ENCODE measurements at places on chromosomes 4 and X. TPM values are rescaled to one million over a fixed set of nuclear protein-coding genes. Genes with fewer than 3 reads are reported as not detected.

DNA sequence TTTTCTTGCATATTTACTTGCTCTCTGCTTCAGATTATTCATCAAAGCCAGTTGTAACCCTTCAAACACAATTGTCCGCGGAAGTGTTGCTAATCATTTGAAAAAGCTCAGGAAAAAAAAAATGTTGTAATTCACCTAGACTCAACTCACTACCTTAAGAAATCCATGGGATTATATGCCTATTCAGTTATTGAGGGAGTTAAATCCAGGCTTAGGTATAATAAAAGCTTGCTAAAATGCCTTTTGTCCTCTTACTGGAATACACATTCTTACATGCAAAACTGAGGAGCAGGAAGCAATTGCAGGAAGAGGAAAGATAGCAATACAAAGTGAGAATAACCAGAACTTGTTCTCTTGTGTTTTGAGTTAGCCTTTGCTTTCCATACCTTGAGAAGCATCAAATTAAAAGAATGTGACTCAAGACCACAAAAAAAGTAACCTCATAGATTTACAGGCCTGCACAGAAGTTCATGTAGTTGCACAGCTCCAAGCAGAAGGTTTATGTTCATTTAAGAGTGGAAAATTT, 91.4 kb upstream of the FAM241A start:
- peaks cover 3% of the 10 kb centered on the region for H3K4me1 ChIP-seq
- H3K27ac ChIP-seq = no peak overlapping the region
- no peak overlapping the region for H3K4me3 ChIP-seq
- no peaks in the 10 kb centered on the region for H3K36me3 ChIP-seq

DNA sequence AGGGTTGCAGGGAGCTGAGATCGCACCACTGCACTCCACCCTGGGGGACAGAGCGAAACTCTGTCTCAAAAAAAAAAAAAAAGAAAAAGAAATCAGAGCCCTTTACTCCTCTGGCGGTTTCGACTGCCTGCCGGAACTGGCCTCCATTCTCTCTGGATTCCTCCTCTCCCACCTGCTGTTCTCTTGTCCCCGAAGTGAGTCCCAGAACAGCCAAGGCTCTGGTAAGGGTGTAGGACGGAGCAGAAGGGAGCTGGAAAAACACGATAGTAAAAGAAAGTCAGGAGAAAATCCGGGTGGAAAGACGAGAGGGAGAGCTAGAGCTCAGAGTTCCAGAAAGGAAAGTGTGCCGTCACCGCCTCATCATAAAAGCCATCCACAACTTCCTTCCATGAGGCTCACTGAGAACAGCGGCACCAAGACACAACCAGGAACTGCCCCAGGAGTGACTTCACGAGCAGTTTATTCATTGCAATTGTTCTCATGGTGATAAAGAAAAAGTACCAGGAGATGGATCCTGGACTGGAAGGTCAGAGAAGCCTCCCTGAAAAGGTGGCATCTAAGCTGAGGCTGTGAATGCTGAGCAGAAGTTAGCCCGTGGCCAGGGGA, 12.3 kb downstream of the TLR3 start:
- no peak overlapping the region for H3K4me3 ChIP-seq
- H3K27ac ChIP-seq = no peak overlapping the region
- no peaks in the 10 kb centered on the region for H3K36me3 ChIP-seq
- no peak for DNase-seq

- no peaks in the 10 kb centered on the region for H3K4me1 ChIP-seq
- no peak for DNase-seq
- no peak overlapping the region for H3K27ac ChIP-seq
- no peaks in the 10 kb centered on the region for H3K27me3 ChIP-seq
- H3K4me3 ChIP-seq = no peak overlapping the region
Observed at GRCh38 chr4:107164962-107165475, 128.9 kb upstream of the DKK2 start.

DNA sequence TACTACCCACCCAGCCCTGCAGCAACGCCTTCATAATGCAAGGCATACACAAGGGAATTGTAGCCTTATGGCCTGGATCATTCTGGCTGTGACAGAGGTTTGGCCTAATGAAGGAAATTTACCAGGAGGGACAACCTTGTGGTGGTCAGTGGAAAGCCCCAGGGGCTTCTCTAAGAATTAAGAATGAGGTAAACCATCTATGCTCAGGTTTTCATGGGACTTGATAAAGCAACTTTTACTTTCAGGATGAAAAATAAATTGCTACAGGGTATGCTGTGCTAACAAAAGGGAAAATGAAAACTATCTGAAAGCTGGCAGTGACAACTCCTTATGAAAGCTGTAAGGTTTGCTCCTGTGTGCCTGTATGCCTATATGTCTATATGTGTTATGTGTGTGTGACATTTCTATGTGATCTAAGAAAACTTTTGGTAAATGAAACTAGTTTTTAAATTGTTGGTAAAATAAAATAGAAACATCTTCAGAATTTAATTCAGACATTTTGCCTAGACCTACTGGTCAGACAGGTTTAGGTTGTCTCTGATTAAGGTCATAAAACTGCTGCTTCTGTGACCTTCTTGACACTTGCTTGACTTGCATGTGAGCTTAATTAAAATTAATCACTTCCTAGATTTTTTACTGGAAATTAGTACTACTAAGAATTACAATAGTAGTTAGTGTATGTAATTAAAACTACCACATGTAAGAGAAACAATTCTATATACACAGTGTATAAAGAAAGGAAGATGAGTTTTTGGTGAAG, 19.9 kb upstream of the TXK start:
- no peak overlapping the region for H3K4me3 ChIP-seq
- DNase-seq = no peak
- peaks cover 26% of the 10 kb centered on the region for H3K36me3 ChIP-seq
- H3K27me3 ChIP-seq = no peaks in the 10 kb centered on the region
- H3K27ac ChIP-seq = no peak overlapping the region

GRCh38 chr4:153142700-153143438, 61.4 kb upstream of the TRIM2 start:
- peaks cover 12% of the 10 kb centered on the region for H3K4me1 ChIP-seq
- H3K27ac ChIP-seq = no peak overlapping the region
- H3K27me3 ChIP-seq = no peaks in the 10 kb centered on the region
- peak; percentile 63 for DNase-seq

DNA sequence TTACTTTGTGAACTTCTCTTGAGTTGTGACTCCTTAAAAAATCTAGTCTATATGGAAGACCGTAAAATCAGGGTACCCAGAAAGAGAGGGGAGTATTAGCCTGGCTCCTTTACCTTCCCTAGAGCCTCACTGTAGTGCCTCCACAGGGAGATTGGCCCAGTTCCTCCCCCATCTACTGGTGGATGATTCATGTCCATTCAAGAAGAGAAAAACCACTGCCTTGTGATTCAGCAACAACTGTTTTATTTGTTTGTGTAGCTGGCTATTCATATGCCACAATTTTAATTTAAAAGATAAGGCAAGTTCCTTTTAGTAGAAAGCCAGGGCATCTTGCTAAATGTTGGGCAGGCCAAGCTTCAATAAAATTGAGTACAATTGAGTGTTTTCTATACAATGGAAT, 221.8 kb upstream of the KCNIP4 start:
- H3K4me1 ChIP-seq = no peaks in the 10 kb centered on the region
- no peaks in the 10 kb centered on the region for H3K36me3 ChIP-seq
- H3K27me3 ChIP-seq = peaks cover 3% of the 10 kb centered on the region
- no peak overlapping the region for H3K4me3 ChIP-seq
- DNase-seq = no peak
- H3K27ac ChIP-seq = no peak overlapping the region

- no peaks in the 10 kb centered on the region for H3K27me3 ChIP-seq
- peak overlapping the region; percentile 94 for H3K27ac ChIP-seq
- H3K36me3 ChIP-seq = no peaks in the 10 kb centered on the region
- peaks cover 34% of the 10 kb centered on the region for H3K4me1 ChIP-seq
- H3K4me3 ChIP-seq = peak overlapping the region; percentile 99
Observed at GRCh38 chr4:163493643-163494359, 689 bp upstream of the TMA16 start.

DNA sequence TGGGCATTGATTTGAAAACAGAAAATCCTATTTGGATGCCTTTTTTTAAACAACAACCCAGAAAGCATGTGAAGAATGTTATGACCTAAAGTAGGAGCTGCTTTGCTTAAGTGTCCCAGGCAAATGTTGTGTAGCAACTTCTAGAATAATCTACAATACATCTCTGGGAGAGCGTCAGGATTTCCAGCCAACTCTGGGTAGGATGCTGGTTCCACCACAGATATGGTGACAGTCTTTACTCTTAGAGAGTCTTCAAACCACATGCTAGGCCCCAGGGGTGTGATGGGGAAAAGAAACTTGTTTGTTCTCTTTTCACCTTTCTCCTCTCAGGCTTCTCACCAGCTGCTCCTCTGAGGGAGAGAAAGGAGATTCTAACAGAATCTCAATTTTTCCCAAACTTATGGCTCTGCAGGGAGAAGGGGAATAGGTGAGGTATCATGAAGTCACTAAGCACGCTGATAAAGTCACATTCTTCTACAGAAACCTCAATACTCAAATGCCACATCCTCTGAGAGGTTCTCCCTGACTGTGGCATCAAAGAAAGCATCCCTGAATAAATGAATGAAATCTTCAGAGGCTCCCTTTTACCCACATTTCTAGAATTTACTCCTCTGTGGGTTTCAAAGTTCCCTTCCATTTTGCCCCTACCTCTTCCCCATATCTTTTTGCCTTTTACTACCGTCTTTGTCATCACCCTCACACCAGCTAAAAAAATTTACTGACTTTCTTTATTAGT, 171.6 kb upstream of the RAI2 start:
- no peaks in the 10 kb centered on the region for H3K36me3 ChIP-seq
- no peaks in the 10 kb centered on the region for H3K4me1 ChIP-seq
- no peak for DNase-seq
- H3K27me3 ChIP-seq = no peaks in the 10 kb centered on the region

GRCh38 chr4:1713003-1713851, 1.1 kb upstream of the SLBP start:
- H3K36me3 ChIP-seq = no peaks in the 10 kb centered on the region
- H3K4me1 ChIP-seq = peaks cover 72% of the 10 kb centered on the region
- H3K27me3 ChIP-seq = no peaks in the 10 kb centered on the region
- DNase-seq = no peak
- peak overlapping the region; percentile 97 for H3K27ac ChIP-seq

DNA sequence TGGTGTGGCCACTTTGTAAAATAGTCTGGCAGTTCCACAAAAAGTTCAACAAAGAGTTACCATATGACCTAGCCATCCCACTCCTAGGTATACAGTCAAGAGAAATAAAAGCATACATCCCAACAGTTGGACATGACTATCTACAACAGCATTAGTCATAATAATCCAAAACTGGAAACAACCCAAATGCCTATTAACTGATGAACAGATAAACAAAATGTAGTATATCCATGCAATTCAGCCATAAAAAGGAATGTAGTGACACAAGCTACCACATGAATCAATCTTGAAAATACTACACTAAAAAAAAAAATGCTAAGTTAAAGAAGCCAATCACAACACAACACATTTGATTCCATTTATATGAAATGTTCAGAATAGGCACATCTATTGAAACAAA, 16.1 kb downstream of the MED14 start:
- DNase-seq = no peak
- no peak overlapping the region for H3K4me3 ChIP-seq
- peaks cover 61% of the 10 kb centered on the region for H3K4me1 ChIP-seq
- peaks cover 19% of the 10 kb centered on the region for H3K36me3 ChIP-seq
- H3K27me3 ChIP-seq = no peaks in the 10 kb centered on the region
- H3K27ac ChIP-seq = no peak overlapping the region

- DNase-seq = no peak
- H3K4me1 ChIP-seq = no peaks in the 10 kb centered on the region
- no peak overlapping the region for H3K27ac ChIP-seq
- no peaks in the 10 kb centered on the region for H3K36me3 ChIP-seq
Observed at GRCh38 chr4:123378794-123379193, 17.8 kb upstream of the SPRY1 start.

GRCh38 chrX:123830309-123830708, 29.5 kb upstream of the XIAP start:
- peaks cover 10% of the 10 kb centered on the region for H3K4me1 ChIP-seq
- no peak overlapping the region for H3K27ac ChIP-seq
- H3K4me3 ChIP-seq = no peak overlapping the region
- H3K27me3 ChIP-seq = no peaks in the 10 kb centered on the region
- DNase-seq = no peak
- no peaks in the 10 kb centered on the region for H3K36me3 ChIP-seq

- H3K4me1 ChIP-seq = no peaks in the 10 kb centered on the region
- no peak for DNase-seq
- no peak overlapping the region for H3K27ac ChIP-seq
- no peak overlapping the region for H3K4me3 ChIP-seq
- H3K27me3 ChIP-seq = no peaks in the 10 kb centered on the region
- H3K36me3 ChIP-seq = no peaks in the 10 kb centered on the region
Observed at GRCh38 chr4:187188741-187189140, 465.1 kb upstream of the FAT1 start.

DNA sequence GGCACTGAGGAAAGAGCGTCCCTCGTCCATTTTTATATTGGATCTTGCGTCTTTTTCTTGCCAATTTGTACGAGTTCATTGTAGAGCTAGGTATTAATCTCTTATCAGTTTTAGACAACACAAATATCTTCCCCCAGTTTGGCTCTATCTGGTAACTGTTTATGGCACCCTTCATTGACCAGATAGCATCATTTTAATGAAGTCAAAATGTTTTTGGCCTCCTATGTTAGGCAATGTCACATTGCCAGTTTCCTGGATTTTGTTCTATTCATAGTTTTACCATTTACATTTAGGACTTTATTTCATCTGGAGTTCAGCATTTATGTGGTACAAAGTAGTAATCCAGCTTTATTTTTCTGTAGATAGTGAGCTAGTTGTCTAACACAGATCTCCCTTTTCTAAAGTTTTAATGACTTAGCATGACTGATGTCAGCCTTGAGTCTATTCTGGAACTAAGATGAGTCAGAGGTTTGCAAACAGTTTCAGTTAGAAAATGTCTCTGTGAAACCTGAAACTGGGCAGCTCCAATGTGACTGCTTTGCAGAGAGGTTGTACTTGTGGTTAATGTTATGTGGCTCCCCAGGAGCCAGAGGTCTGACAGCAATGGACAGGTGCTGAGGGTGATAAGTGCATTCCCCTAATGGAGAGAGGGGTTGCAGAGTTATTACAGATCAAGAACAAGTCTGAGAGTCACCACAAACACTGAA, 5.3 kb upstream of the STBD1 start:
- no peak overlapping the region for H3K4me3 ChIP-seq
- peaks cover 1% of the 10 kb centered on the region for H3K27me3 ChIP-seq
- H3K27ac ChIP-seq = no peak overlapping the region
- peaks cover 21% of the 10 kb centered on the region for H3K36me3 ChIP-seq

- peaks cover 77% of the 10 kb centered on the region for H3K4me1 ChIP-seq
- H3K27ac ChIP-seq = peak overlapping the region; percentile 72
- H3K27me3 ChIP-seq = no peaks in the 10 kb centered on the region
- DNase-seq = peak; percentile 71
Observed at GRCh38 chrX:124217304-124218251, 114.9 kb upstream of the TEX13D start.

The ADGRG4 gene
- not detected for total RNA-seq

The SLC25A43 gene
- total RNA-seq = 2.9 TPM

The NWD2 gene
- total RNA-seq = not detected

The ZCCHC18 gene
- total RNA-seq = 26.2 TPM

The HSD17B13 gene
- total RNA-seq = 0.94 TPM

The SLITRK2 gene
- not detected for total RNA-seq

The ARSD gene
- 1.5 TPM for total RNA-seq
